ENCODE measurements at places on chromosomes 12 and 14.

DNA sequence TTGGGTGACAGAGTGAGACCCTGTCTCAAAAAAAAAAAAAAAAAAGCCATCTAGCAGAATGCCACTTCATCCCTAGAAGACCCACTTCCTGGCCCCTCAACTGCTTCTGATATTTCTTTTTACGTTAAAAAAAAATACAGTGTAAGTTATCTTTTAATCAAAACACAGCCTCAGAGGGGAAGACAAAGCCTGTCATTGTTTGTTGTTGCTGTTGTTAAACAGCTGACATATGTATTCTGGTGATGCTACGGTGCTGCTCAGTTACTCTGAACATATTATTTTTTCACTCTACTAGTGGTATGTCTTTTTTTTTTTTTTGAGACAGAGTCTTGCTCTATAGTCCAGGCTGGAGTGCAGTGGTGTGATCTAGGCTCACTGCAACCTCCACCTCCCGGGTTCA is 75.4 kb downstream of the PAPLN start:
- no peak for DNase-seq

DNA sequence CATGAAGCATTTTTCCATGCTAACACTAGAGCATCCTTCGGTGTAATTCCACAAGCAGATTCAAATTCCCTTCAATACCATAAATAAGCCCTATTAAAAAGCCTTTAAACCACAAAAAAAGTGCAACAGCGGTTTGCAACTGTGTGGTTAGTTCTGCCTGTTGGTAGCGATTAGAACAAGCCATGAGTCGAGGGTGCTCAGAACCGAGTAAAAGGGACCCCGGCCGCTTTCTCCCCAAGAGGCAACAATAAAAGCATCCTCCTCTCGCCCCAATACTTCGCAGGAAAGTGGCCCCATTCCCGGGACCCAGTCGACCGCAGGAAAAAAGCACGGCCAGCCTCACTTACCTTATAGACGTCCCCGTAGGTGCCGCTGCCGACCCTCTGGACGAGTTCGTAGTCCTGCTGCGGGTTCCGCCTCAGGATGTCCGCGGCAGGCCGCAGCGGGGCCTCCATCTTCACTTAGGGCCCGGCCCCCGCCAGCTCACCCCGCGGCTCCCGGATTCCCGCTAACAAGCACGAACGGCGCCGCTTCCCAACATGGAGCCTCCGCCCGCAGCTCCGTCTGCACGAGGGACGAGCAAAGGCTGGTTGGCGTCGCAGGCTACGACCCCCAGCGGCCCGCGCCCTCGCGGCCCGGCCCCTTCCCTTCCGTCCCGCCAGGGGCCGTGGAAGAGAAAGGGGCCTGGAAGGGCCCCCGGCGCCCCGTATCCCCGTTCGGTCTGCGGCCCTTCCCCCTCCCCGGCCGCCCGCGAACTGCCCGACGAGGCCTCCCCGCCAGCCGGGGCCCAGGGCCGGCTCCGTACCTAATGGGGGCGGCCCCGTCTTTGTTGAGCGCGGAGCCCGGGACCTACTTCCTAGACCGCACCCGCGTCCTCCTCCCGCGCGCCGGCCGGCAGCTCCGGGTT is 521 bp downstream of the MAP4K5 start:
- peak; percentile 43 for DNase-seq

- DNase-seq, result no peak
Observed at GRCh38 chr14:64709126-64709525, 4.9 kb downstream of the PLEKHG3 start.

GRCh38 chr12:41013881-41014642 is 174.1 kb upstream of the PDZRN4 start:
- no peak for DNase-seq

DNA sequence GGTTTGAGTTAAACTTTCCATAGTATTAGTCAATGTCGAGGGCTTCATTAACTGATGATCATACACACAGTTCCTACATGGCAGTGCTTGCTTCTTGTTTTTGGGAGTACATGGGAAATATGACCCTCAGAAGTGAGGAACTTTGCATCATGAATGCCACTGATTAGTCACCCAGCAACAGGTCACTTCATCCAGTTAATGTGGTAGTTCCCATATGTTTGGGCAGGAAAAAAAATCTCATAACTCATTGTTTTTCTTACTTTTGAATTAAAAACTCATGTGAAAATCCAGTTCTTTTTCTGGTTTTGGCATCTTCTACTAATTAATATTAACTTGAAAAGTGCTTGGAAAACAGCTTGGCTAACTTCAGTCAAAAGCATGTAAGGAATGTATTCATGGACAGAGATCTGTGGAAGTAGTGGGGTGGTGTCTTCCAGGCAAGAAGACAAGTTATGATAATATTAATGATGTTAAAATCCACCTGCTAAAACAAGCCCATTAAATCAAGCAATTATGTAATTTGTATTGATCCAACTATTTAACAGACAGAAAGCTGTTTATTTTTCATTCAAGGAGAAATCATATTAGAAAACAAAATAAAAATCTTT is 309.1 kb upstream of the NAV3 start:
- DNase-seq, result no peak

DNA sequence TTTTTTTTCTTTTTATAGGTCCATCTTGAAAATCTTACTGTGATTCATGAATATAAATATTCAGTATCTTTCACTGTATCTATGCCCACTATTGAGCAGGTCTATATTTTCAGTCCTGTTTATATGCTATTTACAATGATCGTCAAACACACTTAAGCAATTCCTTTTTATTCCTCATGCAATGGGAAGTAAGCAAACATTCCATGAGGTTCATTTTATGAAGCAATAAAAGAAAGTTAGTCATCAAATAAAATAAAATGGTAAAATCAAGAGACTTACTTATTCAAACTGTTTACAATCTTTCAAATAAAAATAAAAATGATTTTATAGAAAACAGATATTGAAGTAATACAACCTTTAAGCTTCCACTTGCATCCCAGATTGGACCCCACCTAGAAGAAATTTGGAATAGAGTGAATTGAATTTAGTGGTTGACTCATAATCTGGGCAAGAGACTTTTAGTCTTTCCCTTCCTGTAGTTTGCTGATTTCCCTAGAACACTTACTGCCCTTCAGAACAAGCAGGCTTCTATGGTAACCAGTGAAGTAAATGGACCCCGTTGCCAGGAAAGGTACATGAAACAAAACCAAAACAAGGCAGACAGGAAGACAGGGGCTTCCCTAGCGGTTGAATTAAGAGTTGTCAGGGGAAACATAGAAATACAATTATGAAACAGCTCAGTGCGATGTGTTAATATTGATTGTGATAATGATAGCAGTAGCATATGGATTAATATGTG is 241.0 kb upstream of the ATP2B1 start:
- DNase-seq, result no peak
